ENCODE measurements at places on chromosomes 5 and 9. TPM values are rescaled to one million over a fixed set of nuclear protein-coding genes. Genes with fewer than 3 reads are reported as not detected.

Gene DOLK
- 14.7 TPM for total RNA-seq

DNA sequence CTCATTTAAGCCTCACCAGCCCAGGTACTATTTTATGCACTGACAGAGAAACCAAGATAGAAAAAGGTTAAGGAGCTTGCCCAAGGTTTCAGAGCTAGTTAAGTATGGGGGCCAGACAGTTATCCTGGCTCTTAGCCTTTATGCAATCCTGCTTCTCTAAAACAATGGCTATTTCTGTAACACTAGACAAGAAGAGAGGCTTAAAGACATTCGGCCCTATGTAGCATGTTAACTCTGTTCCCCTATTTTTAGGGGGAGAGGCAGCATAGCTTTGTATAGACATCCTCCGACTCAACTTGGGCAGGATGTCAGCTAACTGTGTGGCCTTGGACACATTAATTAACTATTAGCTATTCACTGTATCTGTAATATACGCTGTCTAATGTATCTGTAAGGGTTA, 54.6 kb downstream of the LHFPL2 start:
- no peak for DNase-seq

DNA sequence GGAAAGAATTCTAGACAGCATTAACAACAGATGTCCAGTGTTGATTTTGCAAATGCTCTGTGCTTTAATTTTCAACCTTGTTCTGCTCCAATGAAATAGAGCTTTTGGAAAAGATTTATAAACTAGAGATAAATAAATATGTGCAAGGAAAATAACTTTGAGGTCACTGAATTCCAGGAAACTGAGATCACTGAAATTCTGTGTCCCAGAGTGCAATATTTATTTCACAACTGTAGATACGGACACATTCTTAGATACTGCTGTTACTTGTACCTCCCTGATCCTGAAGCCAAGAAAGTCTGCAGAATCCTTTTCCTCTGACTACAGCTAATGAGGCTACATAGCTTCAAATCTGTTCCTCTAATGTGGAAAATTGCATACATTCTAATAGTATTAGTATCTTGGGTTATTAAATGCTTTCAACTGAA, 222.9 kb downstream of the DOCK8 start:
- no peak for DNase-seq

- DNase-seq: no peak
Measured at GRCh38 chr9:17695482-17695881, 116.6 kb downstream of the SH3GL2 start.

- DNase-seq: no peak
Measured at GRCh38 chr5:68708156-68708841, 385.5 kb upstream of the SLC30A5 start.

- DNase-seq: no peak
Measured at GRCh38 chr5:16897284-16897704, 38.8 kb downstream of the MYO10 start.

DNA sequence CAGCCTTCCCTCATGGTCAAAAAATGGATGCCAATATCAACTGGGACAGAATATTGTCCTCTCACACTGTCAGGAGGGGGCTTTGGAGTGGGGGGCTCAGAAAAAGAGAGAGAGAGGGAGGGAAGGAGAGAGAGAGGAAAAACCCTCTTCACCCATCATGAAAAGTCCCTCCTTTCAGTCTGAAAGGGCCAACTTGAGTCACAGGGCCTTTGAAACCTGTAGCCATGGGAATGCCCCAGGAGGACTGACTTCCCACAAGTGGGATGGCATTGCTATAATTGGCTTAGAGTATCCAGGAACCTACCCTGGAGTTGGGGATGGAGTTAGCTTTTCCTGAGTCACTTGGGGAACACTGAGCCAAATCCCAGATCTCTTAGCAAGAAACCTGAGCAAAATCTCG, 41.2 kb downstream of the DNAJC21 start:
- no peak for DNase-seq

- DNase-seq: no peak
Measured at GRCh38 chr5:132770476-132771159, 6.4 kb downstream of the SEPTIN8 start.

DNA sequence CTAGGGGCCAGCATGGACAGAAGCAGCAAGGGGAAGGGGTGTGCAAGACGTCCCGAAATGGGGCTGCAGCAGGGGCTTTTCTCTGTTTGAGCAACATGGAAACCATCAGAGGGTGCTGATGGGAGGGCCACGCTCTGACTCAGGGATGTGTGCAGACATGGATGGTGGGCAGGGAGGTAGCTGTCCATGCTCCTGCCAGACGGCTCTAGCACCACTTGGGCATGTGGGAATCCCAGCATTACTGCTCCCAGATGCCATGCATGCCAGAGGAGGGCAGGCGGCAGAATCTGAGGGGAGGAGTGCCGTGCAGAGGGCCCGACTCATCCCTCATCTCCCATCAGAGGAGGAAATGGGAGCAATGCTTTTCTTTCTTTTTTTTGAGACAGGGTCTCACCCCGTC, 45.6 kb upstream of the SLC25A51 start:
- DNase-seq: no peak

Gene SYNPO
- 0.92 TPM for total RNA-seq

Gene FSTL4
- 0.71 TPM for total RNA-seq

Gene ALDH1A1
- 17.7 TPM for total RNA-seq

GRCh38 chr9:132857031-132857430, 21.1 kb downstream of the AK8 start:
- DNase-seq: no peak

Gene LCN10
- total RNA-seq: 0.33 TPM

Gene ZBTB34
- total RNA-seq: 6.7 TPM

GRCh38 chr9:133713150-133713959, 24.8 kb downstream of the SARDH start:
- no peak for DNase-seq

GRCh38 chr9:37801959-37802711, 1.5 kb downstream of the DCAF10 start:
- no peak for DNase-seq

Gene EPB41L4A
- total RNA-seq: 27.6 TPM

GRCh38 chr9:86614871-86615849, 260.9 kb upstream of the TUT7 start:
- peak; percentile 33 for DNase-seq

GRCh38 chr5:56517011-56517416, 283.9 kb upstream of the ANKRD55 start:
- peak; percentile 67 for DNase-seq

Gene PRELID2
- 33.2 TPM for total RNA-seq

DNA sequence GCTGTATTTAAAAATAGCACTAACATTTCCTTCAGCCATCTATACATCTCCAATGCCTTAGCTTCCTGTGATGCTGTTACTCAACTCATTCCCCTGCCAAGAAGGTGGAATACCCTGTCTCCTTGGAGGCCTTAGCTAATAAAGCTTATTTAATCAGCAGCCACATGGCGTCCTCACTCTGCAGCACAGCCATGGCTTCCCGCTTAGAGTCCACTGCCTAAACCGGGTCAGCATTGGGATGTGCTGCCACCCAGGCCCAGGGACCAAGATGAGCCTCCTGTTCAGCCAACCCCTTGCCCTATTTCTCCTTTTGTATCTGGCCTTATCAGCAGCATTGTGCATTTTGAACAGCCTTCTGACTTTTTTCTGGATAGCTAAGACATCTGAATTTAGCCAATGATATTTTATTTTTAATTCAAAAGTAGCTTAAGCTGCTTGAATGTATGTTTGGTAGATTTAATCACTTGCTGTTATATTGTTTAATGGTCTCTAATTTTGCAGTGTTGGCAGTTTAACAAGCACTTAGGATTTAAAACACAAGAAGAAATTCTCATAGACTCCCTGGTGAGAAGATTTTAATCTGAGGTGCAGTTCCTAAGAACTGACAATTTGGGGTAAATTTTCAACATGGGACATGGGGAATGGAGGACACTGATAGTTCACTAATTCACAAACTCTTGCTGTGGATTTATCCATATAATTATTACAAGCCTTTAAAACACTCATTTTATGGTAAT, 113.0 kb downstream of the RPS23 start:
- peak; percentile 24 for DNase-seq

DNA sequence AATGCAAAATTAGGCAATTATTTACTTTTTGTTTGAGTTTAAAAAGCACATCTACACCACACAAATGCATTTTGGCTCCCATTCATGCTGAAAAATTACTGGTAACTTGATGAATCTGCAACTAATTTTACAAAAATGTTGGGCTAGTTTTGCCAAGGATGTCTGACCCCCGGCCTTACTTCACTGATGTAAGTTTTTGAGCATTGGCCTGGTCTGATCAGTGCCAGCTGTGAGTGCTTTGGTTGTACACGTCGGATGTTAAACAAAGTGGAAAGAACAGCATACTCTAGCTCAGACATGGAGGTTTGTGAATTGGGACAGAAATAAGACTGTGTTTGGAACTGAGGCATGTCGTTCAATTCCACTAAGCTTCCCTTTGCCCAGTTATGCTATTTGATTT, 1044.2 kb downstream of the TLE4 start:
- DNase-seq: no peak

GRCh38 chr9:113380869-113381378, 4.1 kb upstream of the HDHD3 start:
- DNase-seq: no peak

Gene NR5A1
- not detected for total RNA-seq

Gene CCDC152
- 16.3 TPM for total RNA-seq

Gene CCL21
- total RNA-seq: not detected

- no peak for DNase-seq
Measured at GRCh38 chr9:33459115-33459514, 11.7 kb upstream of the AQP3 start.

- DNase-seq: no peak
Measured at GRCh38 chr5:36599986-36600779, 6.2 kb upstream of the SLC1A3 start.

GRCh38 chr9:13446938-13447842, 167.7 kb upstream of the MPDZ start:
- no peak for DNase-seq

DNA sequence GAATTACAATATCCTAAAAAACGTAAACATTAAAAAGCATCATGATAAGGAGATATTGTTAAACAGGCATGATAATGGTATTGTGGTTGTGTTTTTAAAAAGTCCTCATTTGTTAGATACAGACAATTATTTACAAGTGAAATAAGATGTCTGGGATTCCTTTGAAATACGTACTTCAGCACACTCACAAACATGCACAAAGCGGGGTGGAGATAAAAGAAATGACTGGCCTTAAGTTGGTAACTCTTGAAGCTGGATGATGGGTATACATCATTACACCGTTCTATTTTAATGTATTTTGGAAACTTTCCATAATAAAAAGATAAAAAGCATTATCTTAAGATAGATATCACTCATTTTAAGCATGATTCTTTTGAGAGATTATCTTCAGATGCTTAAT, 1.0 kb downstream of the FAM200C start:
- DNase-seq: no peak

Gene ROPN1L
- 0.40 TPM for total RNA-seq

Gene ITK
- not detected for total RNA-seq

Gene F2R
- total RNA-seq: 14.4 TPM

DNA sequence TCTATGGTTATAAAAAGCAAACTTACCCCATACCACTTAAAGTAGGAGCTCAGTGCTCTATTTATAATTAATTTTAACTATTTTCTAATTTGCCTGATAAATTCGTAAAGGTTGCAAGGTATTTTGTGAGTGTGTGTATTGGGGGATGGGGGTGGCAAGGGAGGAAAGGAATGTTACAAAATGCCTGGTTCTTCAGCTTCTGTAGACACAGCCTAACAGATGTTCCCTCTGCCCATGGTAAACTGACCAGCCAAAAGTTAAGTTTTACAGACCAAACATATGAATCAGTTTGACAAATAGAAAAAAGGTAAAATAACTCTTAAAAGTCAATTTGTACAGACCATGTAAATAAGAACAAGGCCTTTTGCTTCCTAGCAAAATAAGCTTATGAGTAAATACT, 232.6 kb downstream of the KIAA0825 start:
- no peak for DNase-seq

DNA sequence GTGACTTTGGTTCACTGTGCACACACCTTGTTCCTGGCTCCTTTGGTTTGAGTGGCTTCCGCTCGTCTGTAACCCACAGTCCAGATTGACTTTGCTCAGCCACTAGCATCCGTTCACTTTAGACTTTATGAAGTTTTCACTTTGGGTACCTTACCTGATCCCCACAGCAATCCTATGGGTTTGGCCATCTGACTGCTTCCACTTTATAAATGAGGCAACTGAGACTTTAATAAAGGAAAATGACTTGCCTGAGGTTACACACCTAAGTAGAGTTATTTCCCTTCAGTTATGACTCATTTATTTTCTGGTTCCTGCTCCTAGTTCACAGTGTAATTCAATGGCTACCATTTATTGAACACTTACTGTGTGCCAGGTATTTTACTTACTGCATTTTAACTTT, 94.2 kb upstream of the SAP30L start:
- DNase-seq: no peak

DNA sequence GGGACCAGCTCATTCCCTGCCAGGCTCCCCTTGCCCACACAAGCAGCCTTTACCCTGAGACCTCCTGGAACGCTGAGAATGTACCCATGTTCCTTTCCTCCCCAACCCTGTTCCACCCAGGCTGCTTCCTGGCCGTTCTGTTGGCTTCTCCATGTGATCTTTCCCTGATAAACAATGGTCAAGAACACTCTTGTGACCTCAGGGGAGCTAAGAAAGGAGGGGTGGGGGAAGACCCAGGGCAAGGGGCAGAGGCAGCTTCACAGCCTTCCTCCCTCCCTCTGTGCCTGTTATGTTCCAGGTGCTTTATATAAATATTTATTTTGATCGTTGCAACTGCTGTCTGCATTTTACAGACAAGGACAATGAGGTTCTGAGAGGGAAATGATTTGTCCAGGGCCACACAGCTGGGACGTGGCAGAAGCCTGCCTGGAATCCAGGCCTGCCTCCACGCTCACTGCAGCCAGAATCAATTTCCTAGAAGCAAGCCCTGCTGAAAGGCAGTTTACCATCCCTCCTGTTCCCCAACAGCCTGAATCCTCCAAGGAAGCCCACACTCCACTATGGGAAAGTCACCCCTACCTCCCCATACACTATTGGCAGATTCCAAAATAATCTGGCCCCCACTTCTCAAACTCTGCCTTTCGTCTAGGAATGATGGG, 3.9 kb downstream of the SHROOM1 start:
- no peak for DNase-seq

DNA sequence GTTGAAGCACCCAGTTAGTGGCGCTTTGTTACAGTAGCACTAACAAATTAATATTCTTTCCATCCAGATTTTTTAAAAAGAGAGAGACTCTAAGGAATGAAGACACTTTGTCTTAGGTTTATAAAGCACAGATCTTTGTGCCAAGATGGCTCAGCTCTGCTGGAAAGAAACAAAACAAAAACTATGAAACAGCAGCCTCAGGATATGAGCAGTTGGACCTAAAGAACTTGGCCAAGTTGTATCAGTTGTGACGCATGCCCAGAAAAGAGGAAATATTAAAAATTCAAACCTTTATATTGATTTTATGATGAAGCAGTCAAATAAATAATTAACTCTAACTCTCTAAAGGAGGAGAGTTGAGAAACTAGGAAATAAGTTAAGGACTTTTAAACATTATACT, 427.2 kb downstream of the SPOCK1 start:
- DNase-seq: no peak

Gene SOX30
- total RNA-seq: 0.09 TPM

Gene TLE1
- total RNA-seq: 46.1 TPM
